ENCODE measurements at places on chromosomes 3 and 15.

DNA sequence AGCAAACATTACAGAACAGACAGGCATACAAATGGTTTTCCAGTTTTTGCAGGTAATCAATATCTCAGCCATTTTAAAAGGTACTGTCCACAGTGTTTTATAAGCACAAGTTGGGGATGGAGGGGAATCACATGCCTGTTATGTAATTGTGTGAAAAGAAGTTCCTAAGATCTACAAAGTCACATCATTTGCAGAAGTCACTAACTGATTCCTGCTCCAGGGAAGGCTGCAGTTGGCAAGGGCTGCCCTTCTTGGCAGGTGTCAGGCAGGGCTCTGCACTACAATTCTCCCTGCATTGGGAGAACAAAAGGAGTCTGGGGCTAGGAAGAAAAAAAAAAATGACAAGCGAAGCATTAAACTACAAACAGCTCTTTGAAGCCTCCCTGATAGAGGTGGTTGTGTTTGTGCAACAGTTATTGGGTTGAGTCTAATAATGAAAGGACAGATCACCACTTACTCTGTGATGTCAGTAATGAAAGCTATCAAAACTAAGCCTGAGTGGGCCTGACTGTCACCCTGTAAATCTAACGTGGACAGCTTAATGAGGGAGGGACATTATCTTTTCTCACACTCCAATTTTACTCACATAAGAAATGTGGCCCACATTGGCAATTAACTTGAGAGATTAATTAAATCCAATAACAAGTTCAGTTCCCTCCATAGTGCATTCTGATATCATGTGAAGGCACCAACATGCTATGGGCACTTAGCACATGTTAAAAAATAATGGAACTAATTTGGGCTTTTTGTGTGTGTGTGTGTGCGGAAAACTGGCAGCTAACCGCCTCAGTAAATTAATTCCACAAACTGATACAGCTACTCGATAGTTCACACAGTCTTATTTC is 242.9 kb downstream of the FHIT start:
- DNase-seq: no peak

DNA sequence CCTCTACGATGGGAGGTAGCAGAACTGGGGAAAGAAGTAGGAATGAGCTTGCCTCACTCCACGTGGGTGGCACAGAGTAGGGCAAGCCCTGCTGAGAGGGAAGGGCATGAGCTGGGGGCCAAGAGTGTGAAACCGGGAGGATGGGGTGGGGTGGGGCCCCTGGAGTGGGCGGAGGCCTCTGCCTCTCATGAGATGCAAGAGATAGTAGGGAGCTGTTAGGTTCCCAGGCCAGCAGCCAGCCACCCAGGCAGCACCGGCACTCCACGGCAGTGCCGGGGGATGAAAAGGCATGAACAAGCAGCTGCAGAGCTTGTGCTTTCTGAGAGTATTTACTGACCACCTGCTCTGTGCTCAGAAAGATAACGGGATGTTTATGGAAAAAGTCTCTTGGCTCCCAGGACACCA is 24.4 kb upstream of the PLA2G4E start:
- no peak for DNase-seq

DNA sequence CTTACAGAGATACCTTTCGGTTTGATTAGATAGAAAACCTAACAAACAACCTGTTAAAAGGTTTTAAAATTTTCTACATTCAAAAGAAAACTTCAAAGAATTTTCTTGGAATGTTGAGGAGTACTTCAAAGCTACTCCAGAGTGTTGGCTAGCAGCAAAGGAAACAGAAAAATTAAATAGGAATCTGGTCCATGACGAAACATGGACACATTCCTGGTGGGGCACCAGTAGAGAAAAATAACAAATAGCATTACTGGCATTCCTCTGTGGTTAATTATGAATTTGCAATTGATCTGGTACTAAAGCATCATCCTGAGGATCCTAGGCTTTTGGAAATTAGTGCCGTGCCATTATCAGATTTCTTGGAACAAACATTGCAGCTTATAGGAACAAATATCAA is 59.5 kb upstream of the DPPA4 start:
- DNase-seq: no peak

GRCh38 chr15:94740469-94740868 is 509.1 kb downstream of the MCTP2 start:
- no peak for DNase-seq

DNA sequence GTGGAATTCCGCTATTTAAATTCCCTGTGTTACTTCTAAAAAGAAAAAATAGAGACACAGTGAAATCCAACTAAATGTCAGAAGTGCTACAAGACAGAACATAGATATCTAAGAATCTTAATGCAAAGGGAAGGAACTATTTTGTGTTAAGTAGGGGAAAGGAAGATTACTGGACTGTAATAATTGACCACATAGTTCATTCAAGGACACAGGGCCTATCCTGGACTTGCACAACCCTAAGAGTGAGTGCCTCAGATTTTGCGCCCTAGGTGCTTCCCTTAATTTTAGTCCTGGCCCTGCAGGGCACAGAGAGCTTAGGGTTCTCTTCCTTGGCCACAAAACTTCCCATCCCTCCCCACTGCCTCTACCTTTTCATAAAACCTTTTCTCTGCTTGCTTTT is 3.5 kb upstream of the IL20RB start:
- DNase-seq: no peak

GRCh38 chr3:117723825-117724224 is 1014.2 kb downstream of the TUSC7 start:
- DNase-seq: no peak

All from CD4-positive, alpha-beta T cell treated with Interleukin-2 at 100 ng/mL for 4 hours (primary cell).